ENCODE measurements at places on chromosomes 1 and 21.

- DNase-seq: no peak
Measured at GRCh38 chr1:42214447-42214871, 49.9 kb upstream of the GUCA2A start.

DNA sequence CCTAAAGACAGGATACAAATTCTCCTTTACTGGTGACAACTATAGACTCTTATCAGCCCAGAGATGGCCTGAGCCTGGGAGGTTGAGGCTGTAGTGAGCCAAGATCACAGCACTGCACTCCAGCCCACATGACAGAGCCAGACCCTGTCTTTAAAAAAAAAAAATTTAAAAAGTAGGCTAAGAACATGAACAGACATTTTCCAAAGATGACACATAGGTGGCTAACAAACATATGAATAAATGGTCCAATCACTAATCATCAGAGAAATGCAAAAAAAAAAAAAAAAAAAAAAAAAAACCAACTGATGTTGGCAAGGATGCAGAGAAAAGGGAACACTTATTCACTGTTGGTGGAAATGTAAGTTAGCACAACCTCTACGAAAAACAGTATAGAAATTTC lies 65.0 kb downstream of the TOR3A start:
- DNase-seq: no peak

GRCh38 chr1:23216771-23217420 lies 406 bp downstream of the HTR1D start:
- DNase-seq: peak; percentile 51

DNA sequence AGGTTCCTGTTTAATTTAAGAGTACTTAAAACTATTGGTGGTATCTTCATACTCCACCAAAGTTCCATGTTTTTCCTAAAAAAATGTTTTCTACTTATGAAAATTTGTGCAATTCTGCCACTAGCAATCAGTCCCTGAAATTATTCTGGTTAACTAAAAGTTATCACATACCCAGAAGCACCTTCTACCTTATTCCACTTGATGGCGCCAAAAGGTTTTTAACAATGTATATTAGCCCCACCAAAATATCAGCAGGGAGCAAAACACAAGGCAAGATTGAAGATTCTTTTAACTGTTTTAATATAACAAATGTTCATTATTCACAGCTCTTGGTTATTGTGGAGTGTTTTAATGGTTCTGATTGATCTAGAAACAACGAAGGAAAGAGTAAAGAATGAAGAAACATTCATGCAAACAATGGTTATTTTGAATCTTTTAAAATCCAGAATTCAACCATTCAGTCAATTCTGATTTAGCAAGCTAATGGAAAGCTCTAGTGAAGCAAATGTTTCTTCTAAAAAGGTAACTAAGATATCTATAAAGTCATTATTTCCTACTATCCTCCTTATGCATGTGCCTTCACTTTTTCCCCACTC lies 67.2 kb downstream of the TTLL7 start:
- DNase-seq: no peak

DNA sequence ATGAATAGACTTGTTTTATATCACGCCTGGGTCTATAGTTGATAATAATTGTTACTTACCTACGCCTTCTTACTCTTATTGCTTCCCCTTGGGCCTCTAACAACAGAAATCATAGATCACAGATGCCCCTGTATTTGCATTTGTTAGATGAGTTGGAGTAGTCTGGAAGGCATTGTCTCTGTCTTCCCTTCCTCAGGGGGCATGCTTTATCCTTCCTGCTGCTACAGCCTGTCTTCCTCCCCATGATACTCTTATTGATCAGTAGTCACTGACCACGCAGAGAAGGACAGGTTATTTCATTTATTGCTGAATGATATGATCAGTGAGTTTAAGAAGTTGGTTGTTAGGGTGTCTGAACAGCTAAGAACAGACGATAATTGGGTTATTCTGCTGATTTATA lies 98.4 kb downstream of the DNM3 start:
- no peak for DNase-seq

- DNase-seq: no peak
Measured at GRCh38 chr1:31595836-31596736, 19.8 kb downstream of the TINAGL1 start.

DNA sequence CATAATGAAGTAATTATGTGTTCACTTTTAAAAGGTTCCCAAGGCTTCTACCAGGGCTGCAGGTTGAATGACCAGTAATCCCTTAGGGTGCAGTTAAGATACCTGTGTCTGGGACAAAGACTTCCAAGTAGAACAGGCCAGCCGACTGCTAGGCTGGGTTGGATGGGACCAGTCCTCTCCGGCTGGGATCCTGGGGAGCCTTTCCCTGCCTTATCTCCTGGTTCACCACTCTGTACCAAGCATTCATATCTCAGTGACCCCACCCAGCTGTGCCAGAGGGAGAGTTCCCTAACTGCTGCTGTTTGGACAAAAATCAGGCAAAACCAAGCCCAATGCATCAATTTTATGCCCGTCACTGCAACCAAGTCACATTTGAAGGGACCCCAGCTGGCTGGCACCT lies 116.2 kb upstream of the ATP1A1 start:
- DNase-seq: no peak

DNA sequence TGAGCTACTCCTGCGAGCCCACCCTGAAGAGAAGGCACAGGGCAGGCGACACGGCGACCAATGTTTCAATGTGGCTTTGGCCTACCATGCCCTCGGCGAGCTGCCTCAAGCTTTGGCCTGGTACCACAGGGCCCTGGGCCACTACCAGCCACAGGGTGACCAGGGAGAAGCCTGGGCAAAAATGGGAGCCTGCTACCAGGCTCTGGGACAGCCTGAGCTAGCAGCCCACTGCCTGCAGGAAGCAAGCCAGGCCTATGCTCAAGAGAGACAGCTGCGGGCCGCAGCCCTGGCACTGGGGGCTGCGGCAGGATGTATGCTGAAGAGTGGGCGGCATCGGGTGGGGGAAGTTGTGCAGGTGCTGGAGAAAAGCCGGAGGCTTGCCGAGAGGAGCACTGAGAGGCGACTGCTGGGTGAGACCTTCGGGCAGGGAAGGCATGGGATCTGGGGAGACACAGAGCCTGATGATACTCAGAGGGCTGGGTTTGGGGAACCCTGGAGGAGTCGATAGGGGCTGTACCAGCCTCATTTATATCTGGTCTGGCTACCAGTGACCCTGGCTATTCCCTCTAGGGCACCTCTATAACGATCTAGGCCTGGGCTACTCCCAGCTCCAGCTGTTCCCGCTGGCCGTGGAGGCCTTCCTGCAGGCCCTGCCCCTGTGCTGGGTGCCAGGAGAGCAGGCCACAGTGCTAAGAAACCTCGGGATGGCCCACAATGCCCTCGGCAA lies 2.3 kb downstream of the TTC24 start:
- peak; percentile 57 for DNase-seq

- DNase-seq: no peak
Measured at GRCh38 chr1:179476484-179476883, 99.3 kb downstream of the NPHS2 start.

DNA sequence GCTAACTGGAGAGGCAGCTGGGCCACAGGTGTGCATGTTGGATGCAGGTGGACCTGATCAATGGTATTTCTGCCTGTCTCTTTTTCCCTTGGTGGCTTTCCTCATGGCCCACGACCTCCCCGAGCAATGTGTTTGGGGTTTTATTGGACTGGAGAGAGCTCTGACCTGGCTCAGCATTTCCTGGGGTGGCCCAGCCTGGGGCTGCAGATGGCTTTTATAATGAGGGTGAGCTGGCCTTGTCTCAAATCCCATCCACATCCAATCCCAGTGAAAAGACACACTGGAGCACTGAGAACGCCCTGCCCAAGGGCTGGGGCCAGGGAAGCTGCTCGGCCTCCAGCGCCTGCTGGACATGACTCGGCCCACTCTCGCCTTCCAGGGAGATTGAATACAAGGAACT lies 44.1 kb downstream of the SIM2 start:
- DNase-seq: no peak

DNA sequence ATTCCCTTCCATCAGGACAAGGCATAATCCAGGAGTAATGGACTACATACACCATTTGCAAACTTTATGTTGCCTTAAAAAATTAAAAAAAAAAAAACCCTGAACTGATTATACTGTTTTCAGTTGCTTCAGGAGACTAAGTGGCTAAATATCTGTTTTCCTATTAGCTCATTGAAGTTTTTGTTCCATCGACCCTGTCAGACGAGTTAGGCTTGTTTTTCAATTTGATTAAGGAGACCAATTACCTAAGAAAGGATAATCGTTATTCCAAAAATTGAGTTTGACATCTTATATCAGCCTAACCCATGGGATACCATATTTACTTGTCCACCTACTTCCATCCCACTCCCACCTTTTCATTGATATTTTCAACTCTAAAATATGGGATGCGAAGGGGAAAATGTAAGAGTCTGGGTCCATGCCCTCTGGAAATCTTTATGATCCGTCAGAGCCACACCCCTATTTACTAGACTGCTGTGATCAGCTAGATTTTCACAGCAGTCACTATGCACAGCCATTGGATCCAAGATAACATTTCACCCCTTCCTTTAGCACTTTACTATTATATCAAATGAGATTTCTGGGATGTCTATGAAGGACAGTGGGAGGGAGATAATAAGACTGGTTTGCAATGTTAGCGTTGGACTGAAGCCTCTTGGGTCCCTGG lies 41.0 kb downstream of the IL12RB2 start:
- DNase-seq: no peak

DNA sequence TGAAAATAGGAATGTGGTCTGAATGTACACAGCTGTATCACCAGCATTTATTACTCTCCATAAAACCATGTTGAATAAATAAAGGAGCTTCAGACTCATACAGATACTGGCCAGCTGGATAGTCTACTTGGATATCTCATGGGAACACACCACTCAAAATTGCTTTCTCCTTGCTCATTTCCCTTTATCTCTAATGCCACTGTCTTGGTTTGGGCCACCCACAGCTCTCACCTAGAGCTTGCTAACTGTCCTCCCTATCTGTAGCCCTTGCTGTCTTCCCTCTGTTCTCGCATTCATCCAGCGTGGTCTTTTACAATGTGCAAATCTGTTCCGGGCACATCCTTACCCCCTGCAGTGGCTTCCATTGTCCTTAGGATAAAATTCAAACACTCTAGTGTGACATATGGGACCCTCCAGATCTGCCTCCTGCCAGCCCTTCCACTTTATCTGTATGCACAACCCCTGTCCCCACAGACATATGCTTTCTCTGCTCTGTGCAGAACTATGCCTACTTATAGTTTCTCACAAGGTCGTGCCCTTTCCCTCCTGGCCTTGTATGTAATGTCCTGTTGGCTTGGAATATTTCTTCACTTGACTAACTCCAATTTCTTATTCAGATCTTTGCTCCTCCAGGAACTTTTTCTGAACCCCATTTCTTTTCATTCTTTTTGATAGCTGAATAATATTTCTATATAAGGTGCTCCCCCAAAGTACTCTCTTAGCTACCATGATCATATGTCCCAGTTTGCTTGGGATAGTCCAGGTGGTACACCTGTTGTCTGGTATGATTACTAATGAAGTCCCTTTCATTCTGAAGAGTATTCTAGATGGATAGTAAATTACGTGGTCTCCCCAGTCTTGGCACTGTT lies 2.9 kb downstream of the FLVCR1 start:
- DNase-seq: no peak

DNA sequence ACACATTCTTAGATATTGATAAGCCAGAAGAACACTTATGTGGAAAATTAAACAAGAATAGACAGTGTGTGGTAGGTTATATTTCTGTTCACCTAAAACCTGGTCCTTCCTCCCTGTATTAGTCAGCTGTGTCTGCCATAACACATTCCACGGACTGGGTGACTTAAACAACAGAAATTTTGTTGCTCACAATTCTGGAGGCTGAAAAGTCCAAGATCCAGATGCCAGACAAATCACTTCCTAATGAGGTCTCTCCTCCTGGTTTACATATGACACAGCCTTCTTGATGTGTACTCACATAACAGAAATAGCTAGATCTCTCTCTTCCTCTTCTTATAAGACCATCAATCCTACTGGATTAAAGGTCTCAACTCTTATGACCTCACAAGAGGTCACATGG lies 25.7 kb downstream of the JMJD4 start:
- DNase-seq: no peak

DNA sequence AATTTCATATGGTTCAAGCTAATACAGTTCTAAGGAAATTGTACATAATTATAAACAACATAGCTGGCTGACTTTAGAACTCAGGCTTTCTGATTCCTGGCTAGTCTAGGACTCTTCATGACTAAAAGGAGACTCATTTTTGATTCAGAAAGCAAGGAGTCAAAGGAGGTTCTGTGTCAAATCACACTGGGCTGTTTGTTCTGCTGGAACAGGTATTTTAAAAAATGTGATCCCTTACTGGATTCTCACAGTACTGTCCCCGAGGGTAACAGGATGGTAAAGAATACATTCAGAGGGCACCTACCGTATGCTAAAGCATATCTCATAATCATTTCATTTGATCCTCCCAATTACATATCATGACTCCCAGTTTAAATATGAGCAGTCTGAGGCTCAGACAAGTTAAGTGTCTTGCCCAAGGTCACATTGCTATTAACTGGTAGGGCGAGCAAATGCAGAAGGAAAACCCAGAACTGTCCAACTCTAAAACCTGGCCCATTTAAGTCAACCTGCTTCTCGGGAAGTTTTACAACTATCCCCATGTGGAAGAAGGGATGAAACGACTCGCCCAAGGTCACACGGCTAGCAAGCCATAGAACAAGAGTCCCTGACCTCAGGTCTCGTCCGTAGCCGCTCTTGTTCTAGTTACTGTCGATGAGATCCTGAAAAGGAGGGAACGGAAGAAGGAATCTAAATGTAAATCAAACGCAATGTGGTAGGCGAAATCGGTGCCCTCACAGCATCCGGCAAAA lies 675 bp downstream of the MYSM1 start:
- DNase-seq: no peak

- no peak for DNase-seq
Measured at GRCh38 chr1:182235952-182236650, 155.5 kb downstream of the GLUL start.

- DNase-seq: no peak
Measured at GRCh38 chr1:209839875-209840546, 12.2 kb downstream of the UTP25 start.

GRCh38 chr1:180530501-180530900 lies 28.1 kb upstream of the ACBD6 start:
- DNase-seq: no peak

DNA sequence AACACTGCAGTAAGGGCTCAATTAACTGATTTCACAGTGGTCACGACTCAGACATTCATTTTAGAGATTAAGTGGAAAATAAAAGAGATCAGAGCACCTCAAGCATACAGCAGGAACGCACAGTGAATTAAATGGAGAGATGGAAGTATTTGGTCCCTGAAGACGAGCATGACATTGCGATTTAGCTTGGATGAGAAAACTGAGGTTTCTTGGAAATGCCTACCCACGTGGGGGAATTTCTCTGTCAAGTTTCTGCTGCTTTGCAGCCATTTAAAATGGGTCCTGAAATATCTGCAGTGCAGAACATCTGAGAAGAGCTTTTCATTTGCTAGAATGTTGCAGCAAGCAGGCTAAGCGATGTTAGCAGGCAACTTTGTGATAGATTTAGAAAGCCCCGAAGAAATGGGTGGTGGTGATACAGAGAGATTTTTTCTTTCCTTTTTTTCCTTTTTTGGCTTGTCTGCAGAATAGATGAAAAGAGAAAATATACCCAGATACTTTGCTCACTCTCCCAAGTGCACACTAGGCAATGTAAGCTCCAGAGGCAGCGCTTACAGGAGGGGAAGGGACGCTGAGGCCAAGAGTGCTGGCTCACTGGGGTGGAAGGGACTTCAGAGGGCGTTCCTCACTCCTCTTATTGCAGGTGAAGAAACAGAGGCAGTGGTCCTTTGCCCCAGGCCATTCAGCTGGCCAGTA lies 258.0 kb downstream of the KCNJ6 start:
- no peak for DNase-seq

Measured in activated T-cell treated with anti-CD3 and anti-CD28 coated beads, Interleukin-2, amount 50 U/mL, for 1 hour (primary cell).